Bone marrow (tissue), 2 donors: ENCODE measurements at places on chromosomes 3 and 15.

- no peak for DNase-seq
Observed at GRCh38 chr3:10619989-10620832, 114.8 kb upstream of the ATP2B2 start.

DNA sequence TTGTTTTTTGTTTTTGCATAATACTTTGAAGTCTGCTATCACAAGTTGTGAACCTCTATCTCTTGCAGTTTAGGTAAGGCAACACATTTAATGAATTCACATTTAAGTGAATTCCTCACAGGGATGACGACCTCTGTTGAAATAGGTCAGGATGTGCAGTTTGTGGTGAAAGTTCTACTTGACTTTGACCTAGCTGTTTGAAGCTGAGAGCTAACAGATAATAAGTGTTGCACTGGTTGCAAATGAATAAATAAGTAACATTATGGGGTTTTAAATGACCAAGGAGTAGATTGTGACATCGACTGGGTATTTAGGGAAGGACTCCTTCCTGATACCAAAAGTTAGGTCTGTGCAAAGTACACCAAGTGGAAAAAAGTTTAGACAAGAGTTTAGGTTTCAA lies 23.9 kb downstream of the NIT2 start:
- DNase-seq: no peak

DNA sequence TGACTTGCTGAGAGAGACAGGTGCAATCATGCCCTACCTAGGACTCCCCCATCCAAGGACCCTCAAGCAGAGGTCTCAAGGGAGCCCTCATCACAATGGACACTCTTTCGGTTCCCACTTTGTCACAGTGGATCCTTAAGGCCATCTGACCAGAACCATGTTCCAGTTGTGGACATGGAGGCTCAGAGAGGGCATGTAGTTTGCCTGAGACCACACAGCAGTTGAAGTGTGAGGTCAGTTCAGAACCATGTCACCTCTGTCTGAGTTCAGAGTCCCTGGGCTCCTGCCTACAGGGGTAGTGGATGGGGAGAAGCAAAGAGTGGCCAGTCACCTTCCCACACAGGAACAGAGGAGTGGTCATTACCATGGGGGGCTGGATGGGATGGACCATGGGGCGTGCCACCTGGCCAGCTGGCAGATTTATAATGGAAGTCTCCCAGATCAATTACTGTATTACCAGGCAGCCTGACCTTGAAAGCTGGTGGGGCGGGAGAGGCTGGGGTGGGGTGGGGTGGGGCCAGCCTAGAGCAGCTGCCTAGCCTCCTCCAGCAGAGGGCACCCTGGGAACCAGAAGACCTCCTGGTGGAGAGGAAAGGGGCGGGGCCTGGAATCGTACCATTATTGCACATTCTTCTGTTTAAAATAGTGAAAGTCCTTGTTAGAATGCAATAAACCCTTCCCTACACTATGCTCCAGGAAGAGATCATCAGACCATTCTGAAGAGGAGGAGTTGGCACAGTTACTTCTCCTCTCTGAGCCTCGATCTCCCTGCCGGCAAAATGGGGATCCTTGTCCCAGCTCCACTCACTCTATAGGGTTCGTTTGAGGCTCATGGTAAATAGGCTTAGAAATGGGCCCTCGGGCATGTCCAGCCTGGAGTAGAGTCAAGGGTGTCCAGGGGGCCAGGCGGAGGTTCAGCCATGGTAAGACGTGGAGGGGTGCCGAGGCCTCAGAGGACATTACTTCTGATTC lies 26.9 kb upstream of the LINGO1 start:
- no peak for DNase-seq

GRCh38 chr15:51051776-51052175 lies 42.9 kb downstream of the TNFAIP8L3 start:
- no peak for DNase-seq

- DNase-seq: no peak
Observed at GRCh38 chr15:45704329-45705249, 69.8 kb downstream of the SQOR start.

DNA sequence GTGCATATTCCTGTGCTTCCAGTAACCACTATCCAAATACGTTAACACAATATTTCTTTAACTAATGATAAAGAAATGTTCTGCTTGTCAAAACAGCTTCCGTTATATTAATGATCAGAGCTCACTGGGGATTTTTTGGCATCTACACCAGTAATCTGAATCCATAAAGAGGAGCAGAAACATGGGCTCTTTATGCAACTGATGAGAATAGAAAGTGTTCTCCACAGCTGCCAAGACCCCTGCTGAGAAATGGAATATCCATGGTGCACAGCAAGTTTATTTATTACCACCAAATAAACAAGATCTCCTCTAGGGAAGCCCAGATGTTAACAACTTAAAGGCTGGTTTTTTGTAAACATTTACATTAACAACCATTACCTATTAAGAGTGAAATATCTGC lies 54.5 kb downstream of the ALDH1A2 start:
- DNase-seq: no peak

GRCh38 chr3:54131890-54132289 lies 9.5 kb downstream of the CACNA2D3 start:
- DNase-seq: no peak

- DNase-seq: no peak
Observed at GRCh38 chr3:191682961-191683360, 222.0 kb downstream of the PYDC2 start.

DNA sequence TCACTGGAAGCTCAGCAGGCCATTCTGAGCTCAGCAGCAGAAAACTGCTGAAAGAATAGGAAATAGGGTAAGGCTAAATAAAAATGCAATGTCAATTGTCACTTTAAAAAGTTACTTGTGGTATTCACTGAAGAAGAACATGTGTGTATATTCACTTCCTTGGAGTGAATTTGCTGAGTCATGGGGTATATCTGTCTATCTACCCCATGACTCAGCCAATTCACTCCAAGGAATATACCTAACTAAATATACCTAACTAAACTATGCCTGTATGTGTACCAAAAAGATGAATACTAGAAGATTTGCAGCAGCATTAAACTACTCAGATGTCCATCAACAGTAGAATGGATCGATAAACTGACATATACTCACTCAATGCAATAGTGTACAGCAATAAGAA lies 69.5 kb upstream of the KCNAB1 start:
- DNase-seq: no peak

DNA sequence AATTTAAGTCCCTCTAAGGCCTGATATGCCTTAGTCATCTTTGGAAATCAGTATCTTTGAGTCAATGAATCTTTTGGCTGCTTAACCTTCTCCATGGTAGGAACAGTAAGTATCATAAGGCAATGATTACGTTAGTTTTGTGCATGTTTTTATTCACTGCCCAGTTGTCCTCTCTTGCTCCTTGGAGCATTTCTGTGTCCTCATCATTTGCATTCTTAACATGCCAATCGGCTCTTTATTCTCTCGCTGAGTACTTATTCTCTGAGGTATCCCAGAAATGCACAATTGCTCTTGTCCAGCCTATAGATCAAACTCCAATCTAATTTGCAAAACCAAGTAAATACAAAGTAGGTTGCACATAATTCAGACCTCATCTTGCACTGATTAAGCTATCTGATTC lies 405.0 kb upstream of the IL12A start:
- no peak for DNase-seq

GRCh38 chr3:54071601-54072000 lies 50.8 kb upstream of the CACNA2D3 start:
- DNase-seq: no peak

DNA sequence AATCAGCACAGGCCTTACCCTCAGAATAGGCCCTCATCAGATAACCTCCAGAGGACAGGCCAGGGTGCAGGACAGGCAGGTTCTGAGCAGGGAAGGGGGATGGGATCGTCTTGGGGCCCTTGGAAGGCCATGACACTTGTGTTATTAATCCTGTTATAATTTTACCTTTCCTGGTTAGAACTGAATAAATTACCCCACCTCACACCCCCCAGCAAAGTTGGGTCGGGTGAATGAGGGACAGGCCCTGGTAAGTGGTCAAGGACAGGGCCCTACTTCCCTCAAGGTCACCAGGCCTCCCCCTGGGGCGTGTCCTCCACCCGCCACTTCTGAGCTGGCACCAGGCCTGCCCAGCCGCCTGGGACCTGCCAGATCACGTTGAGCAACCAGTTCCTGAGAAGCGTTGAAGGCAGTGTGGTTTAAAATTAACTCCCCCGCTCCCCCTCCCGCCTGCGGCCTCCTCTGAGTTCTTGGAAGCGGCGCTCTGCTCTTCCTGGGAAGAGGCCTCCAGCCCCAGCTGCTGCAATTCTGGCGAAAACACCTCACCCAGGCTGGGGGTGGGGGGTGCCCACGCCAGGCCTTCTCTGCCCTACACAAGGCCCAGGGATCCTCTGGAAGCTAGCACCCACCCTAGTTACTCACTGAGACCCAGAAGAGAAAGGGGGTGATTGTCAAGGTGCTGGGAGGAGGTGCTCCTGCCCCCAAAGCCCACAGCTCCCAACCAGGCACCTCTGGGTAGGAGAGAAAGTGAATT lies 10.6 kb downstream of the CISH start:
- peak; percentile 77 for DNase-seq

- DNase-seq: no peak
Observed at GRCh38 chr3:150083655-150084042, 113.0 kb upstream of the PFN2 start.

GRCh38 chr3:136270179-136270578 lies 20.0 kb downstream of the PCCB start:
- no peak for DNase-seq

DNA sequence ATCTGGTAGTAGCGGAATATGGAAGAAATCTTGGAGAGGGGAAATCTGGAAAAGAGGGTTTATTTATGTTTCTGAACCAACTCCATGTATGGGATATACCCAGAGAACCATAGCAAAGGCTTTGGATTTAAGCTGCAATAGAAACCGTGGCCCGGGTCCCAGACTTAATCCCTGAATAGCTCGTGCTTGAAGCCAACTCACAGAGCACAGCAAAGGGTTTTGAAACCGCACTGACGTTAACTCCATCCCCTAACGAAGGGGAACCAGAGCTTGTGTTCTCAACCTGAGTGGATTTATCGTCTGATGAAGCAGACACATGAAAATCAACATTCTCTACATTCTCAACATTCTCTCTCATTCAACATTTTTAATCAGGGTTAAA lies 154.6 kb downstream of the APBA2 start:
- DNase-seq: no peak

GRCh38 chr3:89740080-89740880 lies 632.9 kb downstream of the EPHA3 start:
- DNase-seq: no peak

DNA sequence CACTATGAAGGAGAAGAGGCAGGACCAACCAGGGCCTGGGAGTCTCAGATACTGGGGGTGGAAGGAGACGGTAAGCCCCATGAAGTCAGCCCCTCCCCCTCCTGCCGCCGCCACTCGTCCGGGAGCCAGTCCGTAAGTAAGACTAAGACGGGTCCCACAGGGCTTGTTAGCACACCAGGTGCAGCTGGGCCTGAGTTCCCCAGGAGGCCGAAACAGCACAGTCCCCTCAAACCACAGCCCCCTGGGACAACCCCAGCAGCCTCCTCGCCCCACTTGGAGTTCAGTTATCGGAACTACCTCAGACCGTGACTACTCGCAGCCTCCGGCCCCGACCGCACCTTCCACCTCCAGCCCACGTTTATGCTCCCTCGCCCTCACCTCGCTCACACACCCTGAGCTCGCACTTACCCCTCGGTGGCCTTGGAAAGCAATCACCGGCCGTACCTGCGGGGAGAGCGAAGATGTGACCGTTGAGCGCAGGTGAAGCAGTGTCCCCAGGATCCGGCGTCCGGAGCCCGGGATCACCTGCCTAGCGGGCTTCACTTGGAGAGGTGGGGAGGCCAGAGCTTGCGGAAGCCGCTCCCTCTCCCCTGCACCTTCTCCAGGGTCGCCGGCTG lies 557 bp downstream of the ELL3 start:
- DNase-seq: no peak

DNA sequence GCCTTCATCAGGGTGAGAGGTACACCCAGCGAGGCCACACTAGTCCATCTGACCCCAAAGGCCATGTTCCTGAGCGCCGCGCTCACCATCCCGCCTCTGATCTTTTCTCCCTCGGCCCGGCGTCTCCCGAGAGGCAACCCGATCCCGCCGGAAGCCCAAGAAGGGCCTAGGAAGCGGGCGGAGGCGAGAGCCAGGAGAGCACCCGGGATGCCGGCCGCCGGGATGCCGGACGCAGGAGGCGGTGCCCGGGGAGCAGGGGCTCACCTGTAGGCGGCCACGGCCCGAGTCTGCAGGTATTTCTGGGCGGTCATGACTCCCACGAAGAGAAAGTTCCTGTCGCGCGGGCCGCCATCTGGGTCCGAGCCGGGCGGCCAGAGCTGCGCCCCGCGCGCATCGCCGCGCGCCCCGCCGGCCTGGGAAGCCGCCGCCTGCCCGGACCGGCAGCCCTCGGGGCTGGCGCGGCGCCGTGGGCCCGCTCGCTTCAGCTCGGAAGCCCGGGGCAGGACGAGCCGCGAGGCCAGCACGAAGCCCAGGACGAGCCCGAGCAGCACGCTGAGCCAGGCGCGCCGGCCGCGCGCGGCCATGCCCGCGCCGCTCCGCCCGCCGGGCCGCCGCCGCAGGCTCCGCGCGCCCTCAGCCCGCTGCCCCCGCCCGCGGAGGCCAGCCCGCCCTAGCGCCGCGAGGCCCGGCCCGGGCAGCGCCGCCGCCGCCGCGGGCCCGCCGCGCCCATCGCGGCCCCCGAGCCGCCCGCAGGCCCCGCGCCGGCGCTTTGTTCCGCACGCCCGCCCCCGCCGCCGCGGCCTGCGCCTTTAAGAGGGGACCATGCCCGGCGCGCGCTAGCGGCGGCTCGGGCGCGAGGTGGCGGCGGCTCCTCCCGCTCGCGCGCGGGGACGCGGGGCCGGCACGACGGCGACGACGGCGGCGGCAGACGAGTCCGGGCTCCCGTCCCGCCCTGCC lies 697 bp downstream of the CHSY1 start:
- DNase-seq: no peak

DNA sequence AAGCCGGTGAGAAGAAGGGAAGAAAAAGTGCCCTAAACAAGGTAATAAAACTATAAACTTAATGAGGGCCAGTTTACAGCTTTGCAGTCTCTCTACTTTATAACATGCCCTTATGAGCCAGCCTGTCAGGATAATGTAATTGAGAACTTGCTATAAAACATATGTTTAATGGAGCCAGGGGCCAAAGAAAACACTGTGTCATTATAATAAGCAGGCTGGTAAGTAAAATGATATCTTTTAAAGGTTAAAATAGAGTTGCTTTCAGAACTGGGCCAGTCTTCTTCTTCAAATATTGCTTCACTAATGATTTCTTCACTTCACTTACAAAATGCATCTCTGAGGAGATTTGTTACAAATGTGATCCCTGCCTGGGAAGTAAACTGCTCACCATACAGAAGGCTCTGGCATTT lies 192.5 kb downstream of the SHOX2 start:
- no peak for DNase-seq

- DNase-seq: no peak
Observed at GRCh38 chr15:90563463-90563862, 33.7 kb downstream of the CRTC3 start.

GRCh38 chr3:120741320-120741719 lies 996 bp downstream of the RABL3 start:
- no peak for DNase-seq

- DNase-seq: no peak
Observed at GRCh38 chr15:70018646-70019600, 78.8 kb downstream of the TLE3 start.

GRCh38 chr3:152278756-152279427 lies 10.2 kb downstream of the MBNL1 start:
- no peak for DNase-seq

GRCh38 chr15:34437687-34438086 lies at the start of gene GOLGA8A:
Gene GOLGA8A (minus strand): TSS chr15:34437808. CDS start chr15:34389691, 48,117 bp downstream.
- DNase-seq: no peak

- DNase-seq: no peak
Observed at GRCh38 chr15:44525018-44525417, 11.9 kb upstream of the EIF3J start.
